ENCODE measurements at places on chromosomes 4 and X.

- no peak for DNase-seq
These were observed 58.3 kb downstream of the EVC2 start for GRCh38 chr4:5650040-5650439.

DNA sequence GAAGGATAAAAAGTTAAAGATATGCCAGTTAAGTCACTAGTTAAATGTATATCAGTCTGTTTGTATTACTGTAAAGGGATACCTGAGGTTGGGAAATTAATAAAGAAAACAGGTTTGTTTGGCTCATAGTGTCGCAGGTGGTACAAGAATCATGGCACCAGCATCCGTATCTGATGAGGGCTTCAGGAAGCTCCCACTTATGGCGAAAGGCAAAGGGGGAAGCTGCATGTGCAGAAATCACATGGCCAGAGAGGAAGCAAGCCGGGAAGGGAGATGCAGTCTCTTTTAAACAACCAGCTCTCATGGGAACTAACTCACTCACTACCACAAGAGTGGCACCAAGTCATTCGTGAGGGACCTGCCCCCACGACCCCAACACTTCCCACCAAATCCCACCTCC is 91.9 kb upstream of the SH3RF1 start:
- no peak for DNase-seq

DNA sequence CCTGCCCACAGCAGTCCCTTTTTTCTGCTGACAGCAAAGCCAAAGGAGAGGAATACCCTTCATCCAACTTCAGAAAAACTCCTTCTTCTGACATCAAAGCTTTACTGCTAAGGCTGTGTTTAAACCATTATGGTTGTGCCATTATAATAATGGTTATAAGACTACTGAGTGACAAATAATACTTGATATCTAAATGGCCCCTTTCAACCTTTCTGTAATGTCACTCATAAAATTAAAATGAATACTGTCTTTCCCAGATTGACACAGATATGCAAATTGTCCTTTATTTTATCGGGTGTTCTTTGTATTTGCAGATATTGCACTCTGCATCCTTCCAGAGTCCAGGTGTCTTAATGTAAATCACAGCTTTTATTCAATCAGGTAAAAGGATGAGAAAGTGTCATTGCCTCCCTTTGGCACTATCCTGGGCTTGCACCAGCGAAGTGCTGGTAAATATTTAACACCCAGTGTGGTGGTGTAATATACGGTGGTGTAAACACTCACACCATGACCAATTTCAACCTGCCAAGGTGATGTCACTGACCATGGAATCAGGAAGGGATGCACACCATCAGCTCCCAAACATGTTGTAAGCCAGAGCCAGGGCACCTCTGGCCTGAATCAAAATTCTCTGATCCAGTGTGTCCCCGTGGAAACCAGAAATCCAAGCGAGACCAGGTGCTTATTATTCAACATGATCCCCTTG is 139.4 kb upstream of the TENM3 start:
- no peak for DNase-seq

- no peak for DNase-seq
These were observed 168.9 kb upstream of the PUDP start for GRCh38 chrX:7316887-7317286.

DNA sequence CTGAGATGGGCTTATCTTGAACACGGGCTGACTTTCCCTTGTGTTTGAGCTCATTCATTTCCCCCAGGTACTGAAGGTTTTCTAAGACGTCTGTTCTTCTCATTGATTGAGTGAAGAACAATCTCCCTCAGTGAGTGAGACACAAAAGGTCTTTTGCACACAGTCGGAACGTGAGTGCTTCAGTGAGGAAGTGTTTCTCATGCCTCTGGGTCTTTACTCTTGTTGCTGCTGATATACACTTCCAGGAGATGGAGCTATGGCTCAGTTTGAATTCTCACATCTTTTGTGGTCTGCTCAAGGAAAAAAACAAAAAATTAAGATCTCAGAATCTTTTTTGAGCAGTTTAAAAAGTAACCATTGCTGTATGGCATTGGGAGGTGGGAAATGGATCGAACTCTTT is 981.9 kb upstream of the TENM3 start:
- no peak for DNase-seq

- DNase-seq = no peak
These were observed 97.0 kb downstream of the MID1IP1 start for GRCh38 chrX:38898261-38898660.

GRCh38 chr4:3613967-3614730 is 81.9 kb upstream of the LRPAP1 start:
- DNase-seq = no peak

DNA sequence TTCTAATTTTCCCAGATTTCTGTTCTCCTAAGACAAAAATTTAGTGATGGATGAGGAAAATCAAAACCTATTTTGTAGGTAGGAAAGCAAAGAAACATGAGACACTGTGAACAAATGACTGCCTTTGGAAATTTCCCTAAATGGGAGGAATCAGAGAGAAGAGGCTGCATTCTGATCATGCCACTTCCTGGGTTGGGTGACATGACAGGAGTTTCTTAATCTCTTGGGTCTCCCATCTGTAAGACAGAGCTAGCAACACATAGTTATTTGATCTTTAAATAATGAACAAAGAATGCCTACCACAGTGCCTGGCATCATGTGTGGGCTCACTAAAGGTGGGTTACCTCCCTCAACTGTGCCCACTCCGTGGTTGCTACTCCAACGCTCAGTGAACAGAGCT is 57.1 kb downstream of the CCDC149 start:
- DNase-seq = no peak

GRCh38 chr4:11009281-11009680 is 324.7 kb upstream of the CLNK start:
- DNase-seq = no peak

DNA sequence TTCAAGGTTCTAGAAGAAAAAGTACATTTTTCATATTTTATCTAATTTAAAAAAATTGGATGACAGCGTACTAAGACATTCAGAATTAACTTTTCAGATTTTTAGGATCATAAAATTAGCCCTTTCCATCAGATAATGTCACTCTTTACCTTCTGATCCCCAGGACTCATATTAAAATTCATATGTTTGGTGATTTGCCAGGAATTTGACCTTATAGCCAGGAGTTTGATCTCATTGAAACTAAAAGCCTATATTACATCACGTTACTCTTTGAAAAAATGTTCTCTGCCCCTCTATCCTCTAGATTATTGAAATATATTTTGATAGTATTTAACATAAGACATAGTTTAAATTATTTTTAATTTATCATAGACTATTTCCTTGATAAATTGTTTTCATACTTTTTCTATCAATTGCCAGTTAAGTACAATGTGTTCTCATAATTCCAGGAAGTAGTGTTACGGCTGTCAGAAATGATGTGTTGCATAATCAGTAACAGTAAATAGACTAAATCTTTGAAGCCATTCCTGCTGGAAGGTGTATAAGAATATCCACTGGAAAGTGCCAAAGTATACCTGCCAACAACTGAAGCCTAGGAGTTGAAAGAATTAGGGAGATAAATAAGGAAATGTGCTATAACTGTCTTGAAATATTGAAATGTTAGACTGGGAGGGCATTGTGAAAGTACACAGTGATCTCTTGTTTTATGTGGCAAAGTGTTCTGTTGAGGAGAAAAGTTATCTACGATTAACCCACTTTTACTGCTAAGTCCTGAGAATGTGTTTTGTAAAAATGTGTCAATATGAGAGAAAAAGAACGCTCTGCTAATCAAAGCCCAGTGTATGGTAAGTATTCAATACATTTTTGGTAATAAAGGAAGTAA is 32.9 kb upstream of the PDGFC start:
- DNase-seq = no peak

GRCh38 chrX:111411983-111412382 is at the start of gene DCX:
DCX (minus strand) TSS chrX:111412192; CDS start chrX:111410398, 1,794 bp downstream.
- no peak for DNase-seq

- no peak for DNase-seq
These were observed 116.9 kb upstream of the GABRA2 start for GRCh38 chr4:46506876-46507275.

DNA sequence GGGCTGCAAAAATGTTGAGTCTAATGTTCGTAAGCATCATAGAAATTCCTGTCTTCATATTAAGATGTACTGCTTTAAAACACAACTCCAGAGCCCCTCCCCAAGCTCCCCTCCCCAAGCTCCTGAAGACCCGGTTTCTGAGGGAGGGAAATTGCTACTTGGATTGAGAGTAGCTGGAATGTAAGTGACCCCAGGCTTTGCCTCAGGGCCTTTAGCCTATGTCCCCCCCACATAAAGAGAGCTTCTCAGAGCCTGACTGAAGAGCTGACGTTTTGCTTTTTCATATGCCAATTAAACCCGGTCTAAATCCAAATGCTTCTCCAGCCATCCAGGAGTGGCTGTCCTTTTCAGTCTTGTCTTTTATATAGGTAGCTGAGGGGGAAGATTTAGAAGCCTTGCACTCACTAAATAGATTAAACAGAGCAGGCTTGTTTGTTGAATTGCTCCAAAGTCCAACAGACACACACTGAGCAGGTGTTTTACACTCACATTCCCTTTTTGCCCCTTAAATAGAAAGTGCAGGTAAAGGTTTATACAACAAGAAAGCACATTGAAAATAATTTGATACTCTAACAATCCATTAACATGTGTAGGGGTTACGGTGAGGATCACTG is 19.6 kb downstream of the ARX start:
- DNase-seq = no peak

DNA sequence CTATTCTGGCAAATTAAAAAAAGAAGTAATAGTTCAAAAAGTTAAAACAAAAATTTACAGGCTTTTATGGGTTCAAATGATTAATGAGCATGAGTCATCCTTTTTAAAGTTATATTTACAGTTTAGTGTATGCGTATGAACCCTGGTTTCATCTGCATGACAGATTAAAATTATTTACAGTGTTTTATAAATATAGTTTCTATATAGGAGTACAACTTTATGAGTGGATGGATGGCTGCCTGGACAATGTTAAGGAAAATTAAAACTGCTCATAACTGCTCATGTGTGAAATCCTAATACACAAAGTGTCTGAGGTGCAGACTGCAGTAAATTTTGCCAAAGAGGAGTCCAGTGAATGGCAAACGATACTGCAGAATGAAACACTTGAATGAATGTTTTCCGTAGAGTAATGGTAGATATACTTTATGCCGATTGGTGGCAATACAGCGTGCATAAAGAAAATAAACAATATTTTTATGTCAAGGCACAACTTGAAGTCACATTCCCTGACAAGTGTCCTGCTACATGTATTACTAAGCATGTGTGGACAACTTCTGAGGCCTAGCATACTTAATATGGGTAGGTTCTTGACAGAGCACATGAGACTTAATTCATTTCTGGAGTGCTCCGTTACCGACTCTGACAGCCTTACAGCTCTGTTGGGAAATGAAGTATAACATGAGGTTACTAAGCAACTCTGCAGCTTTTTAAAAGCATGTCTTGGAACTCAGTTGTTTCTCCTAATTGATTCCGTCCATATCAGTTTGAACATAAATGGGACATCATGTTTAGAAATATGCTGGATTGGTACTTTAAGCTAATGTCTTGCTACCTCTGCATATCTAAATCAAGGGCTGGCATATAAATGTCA is 985.6 kb upstream of the PCDH7 start:
- no peak for DNase-seq

- no peak for DNase-seq
These were observed 469.0 kb upstream of the ATOH1 start for GRCh38 chr4:93359586-93359985.

DNA sequence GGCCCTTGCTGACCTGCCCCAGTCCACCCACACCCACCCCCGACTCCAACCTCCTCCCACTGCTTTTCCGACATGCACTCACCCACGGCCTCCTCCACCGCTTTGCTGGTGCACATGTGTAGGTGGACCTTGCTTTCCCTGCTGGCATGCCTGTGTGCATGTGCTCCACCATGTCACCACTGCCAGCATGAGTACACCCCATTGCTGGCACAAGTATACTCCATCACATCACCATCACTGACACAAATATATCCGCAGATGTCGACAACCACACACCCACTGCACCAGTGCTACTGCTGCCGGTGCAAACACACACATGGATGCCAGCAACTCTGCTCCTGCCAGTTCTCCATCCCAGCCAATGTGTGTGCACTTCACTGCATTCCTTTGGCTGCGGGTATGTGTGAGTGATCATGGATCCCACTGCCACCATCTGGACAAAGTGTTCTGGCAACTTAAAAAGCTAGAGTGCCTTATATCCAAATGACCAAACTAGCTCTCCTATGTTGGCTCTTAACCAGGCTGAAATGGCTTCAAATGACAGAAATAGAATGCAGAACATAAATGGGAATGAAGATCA is 1072.3 kb downstream of the RAPGEF2 start:
- no peak for DNase-seq

DNA sequence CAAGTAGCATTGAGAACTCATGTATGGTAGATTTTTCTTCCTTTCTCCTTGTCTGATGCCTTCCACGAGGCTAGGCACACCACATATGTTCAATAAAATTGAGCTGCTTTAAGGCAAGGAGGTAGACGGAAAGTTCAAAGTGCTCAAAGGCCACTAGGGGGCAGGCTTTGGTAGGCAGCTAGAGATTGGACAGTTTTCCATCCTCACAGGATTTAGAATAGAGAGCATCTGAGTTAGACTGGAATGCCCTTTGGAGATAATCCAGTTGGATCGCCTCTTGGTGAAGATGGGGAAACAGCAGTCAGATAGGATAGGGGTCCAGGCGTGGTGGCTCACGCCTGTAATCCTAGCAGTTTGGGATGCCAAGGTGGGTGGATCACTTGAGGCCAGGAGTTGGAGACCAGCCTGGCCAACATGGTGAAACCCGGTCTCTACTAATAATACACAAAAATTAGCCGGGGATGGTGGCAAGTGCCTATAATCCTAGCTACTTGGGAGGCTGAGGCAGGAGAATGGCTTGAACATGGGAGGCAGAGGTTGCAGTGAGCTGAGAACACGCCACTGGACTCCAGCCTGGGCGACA is 30.4 kb downstream of the ELF4 start:
- peak; percentile 43 for DNase-seq

GRCh38 chrX:108361316-108361715 is 76.9 kb downstream of the COL4A6 start:
- DNase-seq = no peak

- DNase-seq = no peak
These were observed 25.7 kb upstream of the MND1 start for GRCh38 chr4:153318696-153319320.

- DNase-seq = no peak
These were observed 390.7 kb downstream of the MAPK10 start for GRCh38 chr4:85968945-85969819.

GRCh38 chrX:99973572-99974226 is 436.4 kb downstream of the PCDH19 start:
- DNase-seq = no peak

GRCh38 chr4:161003418-161004057 is 1160.3 kb downstream of the FSTL5 start:
- DNase-seq = no peak

DNA sequence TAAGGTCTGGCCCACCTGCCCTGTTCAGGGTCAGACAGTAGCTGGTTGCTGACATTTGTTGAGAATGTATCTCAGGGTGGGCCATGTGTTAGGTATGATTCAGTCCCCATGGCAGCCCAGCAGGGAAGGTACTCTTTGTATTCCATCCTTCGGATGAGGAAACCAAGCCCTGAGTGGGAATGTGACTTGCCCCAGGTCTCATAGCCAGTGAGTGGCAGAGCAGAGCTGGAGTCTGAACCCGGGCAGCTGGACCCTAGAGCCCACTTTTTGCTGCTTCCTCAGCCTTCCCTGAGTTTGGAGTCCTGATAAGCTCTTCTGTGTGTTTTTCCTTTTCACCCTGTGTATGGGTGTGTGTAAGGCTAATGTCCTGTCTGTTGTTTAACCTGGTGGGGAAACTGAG is 21.6 kb upstream of the UBA1 start:
- no peak for DNase-seq

Measured in memory B cell (primary cell).